ELF-1 (cell line): ENCODE measurements at places on chromosomes 5 and 9.

DNA sequence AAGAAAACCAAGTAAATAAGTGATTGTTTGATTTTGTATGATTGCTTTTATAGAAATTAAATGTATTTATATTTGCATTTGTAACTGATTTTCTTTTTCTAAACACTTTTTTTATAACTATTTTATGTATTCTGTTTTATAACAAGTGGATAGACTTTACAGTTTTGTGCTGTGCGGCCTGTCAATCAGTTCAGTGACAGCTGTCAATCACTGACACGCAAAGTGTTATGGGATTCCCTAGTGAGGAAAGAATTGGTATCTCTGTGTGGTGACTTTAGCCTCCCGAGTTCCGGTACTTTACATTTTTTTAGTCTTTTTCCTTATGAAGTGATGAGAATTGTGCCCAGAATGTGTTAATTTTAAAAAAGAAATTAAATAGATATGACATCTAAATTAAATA is 16.3 kb downstream of the GPR151 start:
- DNase-seq: no peak

DNA sequence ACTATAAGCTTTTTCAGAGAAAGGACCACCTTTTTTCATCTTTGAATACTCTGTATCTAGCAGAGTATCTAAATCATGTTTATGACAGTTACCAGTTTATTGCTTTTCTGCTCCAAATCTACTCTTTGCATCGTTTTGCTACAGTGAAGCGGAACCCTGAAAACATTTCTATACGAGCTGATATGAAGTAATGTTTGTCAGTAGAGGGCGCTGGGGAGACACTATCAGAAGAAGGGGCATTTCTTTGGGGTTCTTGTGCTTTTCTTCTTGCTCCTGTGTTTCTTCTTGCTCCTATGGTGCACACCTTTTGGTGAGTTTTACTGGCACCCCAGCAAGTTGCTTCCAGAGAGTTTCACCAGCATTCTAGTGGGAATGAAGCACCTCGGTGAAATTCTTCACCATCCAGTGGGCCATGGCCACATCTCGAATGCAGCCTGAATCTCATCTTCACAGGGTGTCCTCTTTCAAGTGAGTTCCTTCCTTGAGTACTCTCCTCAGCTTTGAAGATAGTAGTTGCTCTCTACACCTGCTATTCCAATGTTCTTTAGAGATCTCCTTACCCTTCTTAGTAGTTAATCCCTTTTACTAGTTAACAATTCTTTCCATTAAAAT is 98.4 kb downstream of the FGF1 start:
- no peak for DNase-seq

- DNase-seq: peak; percentile 22
Measured at GRCh38 chr5:150114102-150114641, 27.8 kb upstream of the CSF1R start.

DNA sequence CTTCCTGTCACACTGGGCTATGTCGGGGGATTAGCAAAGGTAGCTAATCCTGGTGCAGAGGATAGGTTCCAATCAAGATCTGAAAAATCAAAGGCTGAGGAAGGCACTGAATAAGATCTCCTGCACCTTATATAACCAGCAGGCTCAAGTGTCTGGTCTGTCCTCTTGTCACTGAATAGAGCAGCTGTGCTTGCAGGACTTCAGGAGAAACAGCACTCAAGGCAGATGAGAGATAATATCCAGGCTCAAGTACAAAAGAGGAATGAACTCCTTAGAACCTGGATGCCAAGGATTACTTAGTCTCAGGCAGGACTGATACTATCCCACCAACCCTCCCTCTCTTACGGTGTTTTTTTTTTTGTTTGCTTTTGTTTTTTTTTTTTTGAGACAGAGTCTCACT is 108.8 kb upstream of the LRRTM2 start:
- no peak for DNase-seq

- DNase-seq: no peak
Measured at GRCh38 chr9:35294556-35294955, 132.7 kb downstream of the UNC13B start.

DNA sequence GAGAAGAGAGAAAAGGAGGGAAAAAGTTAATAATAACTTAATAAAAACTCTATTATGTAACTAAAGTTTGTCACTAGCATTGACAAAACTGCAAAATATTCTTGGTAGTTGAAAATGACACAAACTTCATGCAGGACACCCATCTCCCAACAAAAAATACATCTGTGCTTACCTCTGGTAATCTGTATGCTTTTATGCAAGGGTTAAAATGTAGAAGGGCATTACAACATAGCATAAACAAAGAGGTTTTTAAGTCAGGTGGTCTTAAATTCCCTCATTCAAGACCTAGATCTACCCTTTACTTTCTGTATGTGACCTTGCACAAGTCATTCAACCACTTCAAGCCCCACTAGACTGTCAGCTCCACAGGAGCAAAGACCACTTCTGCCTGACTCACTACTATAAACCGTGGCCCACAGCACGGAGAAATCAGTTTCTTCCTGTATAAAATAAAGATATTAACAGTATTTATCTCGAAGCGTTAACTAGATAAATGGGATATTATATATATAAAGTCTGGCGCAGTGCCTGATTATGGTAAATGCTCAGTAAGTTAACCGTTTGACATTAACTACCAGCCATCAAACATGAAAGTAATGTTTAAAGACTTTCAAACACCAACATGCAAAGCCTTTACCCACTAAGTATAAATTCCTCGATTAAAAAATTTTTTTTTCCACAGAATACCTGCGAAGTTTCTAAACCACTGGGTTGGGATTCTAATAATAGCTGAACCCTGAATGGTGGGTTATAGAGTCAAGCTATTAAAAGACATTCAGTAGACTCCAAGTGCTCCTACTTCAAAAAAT is 2.0 kb downstream of the FBXL17 start:
- no peak for DNase-seq

- DNase-seq: no peak
Measured at GRCh38 chr9:20357037-20357432, 265.3 kb downstream of the MLLT3 start.

- DNase-seq: no peak
Measured at GRCh38 chr9:78905986-78906755, 609.2 kb downstream of the PSAT1 start.

DNA sequence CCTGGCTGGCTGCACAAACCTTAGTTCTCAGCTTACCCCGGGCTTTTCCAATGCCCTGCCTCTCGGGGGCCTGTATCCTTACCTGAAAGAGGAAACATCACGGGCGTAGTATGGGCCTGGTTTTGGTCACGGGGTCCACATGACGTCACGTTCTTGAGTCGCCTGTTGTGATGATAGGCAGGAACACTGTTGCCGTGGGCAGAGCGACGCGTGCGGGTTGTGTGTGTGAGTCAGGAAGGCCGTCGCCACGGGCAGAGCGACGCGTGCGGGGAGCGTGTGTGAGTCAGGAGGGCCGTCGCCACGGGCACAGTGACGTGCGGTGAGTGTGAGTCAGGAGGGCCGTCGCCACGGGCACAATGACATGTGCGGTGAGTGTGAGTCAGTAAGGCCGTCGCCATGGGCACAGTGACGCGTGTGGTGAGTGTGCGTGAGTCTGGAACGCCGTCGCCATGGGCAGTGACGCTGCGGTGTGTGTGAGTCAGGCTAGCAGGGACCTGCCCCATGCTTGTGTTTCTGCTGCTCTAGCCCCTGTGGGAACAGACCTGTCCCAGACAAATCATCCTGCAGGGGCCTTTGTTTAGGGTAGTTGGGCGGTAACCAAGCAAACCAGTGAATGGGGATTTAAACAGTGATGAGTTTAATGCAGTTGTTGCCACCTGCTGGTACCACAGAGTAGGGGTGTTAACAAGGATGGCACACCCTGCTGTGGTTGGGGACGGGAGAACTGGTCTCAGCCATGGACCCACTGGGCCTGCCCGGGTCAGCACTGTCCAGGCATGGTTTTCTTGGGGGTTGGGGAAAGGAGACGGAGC is 19.8 kb downstream of the TRIP13 start:
- DNase-seq: peak; percentile 48

DNA sequence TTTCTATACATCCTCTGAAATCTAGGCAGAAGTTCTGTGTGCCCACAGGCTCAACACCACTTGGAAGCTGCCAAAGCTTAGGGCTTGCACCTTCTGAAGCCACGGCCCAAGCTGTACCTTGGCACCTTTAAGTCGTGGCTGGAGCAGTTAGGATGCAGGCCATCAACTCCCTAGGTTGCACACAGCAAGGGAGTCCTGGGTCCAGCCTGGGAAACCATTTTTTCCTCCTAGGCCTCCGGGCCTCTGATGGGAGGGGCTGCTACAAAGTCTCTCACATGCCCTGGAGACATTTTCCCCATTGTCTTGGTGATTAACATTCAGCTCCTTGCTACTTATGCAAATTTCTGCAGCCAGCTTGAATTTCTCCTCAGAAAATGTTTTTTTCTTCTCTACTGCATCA is 15.5 kb upstream of the PLK2 start:
- DNase-seq: no peak

- no peak for DNase-seq
Measured at GRCh38 chr5:6495433-6496206, 47.0 kb downstream of the UBE2QL1 start.

GRCh38 chr5:62460578-62460983 is 48.0 kb downstream of the IPO11 start:
- peak; percentile 14 for DNase-seq

DNA sequence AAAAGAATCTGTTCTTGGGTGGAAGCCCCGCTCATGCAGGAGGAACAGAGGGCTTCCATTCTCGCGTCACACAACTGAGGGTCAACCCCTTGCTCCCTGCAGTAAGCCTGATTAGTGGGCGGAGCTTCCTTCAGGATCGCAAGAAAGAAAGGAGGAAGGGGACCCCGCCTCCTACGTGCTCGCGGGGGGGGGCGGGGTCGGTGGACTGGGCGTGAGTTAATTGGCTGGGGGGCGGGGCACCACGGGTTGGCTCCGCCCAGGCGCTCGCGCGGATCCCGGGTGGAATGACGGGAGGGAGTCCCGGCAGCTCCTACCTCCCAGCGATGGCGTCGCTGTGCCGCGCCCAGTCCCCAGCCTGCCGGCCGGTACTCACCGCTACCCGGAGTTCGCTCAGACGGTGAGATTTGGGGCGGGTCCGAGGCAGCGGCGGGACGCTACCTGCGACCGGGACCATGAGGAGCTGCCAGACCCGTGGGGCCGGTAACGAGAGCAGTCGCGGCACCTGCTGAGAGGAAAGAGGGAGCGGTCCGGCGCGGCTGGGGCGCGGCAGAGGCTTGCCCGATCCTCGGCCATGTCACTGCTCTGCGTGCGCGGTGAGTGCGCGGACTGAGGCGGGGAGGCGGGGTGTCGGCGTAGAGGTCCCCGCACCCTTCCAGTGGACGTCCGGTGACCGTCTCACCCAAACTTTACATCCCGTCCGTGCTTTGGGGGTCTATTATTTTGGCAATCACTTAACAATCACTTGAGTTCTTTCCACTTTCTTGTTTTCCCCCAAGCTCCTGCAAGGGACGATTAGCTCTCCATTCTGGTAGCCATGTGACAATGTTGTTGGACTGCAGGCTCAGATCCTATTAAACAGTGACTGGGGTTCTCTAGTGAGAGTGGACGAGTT is at the start of gene UNC13B:
UNC13B (plus strand) TSS at position 297 of the 892 bp plus-strand sequence; CDS start at position 572, 275 bp downstream.
- peak; percentile 94 for DNase-seq

- DNase-seq: no peak
Measured at GRCh38 chr9:76690973-76691370, 73.3 kb upstream of the PCA3 start.

- no peak for DNase-seq
Measured at GRCh38 chr5:126359884-126360283, 63.3 kb upstream of the GRAMD2B start.

GRCh38 chr5:180723936-180724335 is 15.9 kb downstream of the OR2Y1 start:
- DNase-seq: no peak

DNA sequence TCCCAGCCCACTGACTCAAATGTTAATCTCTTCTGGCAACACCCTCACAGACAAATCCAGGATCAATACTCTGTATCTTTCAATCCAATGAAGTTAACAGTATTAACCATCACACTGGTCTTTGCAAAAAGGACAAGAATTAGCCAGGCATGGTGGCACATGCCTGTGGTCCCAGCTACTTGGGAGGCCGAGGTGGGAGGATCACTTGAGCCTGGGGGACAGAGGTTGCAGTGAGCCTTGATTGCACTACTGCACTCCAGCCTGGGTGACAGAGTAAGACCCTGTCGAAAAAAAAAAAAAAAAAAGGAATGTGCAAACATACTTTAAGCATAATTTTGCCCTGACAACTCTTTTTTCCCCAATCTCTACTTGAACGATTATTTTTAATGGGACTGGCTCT is 57.9 kb upstream of the ERBIN start:
- DNase-seq: no peak

- no peak for DNase-seq
Measured at GRCh38 chr9:99433095-99433494, 211.0 kb downstream of the SEC61B start.

- no peak for DNase-seq
Measured at GRCh38 chr9:111783857-111784256, 10.9 kb downstream of the SHOC1 start.

- no peak for DNase-seq
Measured at GRCh38 chr9:99114049-99114440, 9.1 kb downstream of the TGFBR1 start.

DNA sequence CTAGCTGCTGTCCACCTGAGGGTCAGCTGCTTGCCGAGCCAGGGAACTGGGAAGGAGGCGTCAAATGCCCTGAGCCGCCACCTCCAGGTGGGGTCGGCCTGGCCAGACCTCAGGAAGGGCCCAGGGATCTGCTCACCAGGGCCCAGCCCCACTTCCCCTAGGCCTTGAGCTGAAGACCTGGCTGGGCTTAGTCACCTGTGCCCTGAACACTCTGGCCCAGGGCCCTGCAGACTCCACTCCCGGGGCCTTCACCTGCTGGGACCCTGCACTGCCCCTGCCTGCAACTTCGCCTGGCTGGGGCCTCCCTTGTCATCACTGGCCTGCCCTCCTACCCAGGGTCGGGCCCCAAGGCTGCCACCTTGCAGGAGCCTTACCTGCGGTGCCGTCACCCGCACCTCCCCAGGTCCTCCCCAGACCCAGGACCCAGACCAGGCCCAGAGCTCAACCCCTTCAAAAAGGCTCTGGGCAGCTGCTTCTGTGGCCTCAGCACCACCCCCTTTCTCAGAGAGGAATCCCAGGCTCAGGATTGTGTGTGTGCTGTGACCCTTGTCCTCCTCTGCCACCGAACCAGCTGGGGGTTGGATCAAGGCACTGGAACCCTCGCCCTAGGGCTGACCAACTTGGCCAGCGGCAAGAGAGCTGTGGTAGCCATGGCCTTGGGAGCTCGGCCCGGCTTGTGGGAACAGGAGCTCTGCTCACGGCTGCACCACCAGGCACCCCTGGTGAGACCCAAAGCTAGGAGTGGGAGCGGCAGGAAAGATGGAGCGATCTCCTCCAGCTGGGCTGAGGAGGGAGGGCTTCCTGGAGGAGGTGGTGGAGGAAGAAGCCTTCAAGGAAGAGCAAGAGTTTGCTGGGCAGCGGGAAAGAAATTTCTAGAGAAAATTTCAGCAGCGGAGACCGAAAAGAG is 1.2 kb upstream of the NELFB start:
- DNase-seq: no peak

GRCh38 chr5:168607946-168608345 is 28.8 kb upstream of the PANK3 start:
- DNase-seq: no peak

- no peak for DNase-seq
Measured at GRCh38 chr5:68725905-68726683, 367.7 kb upstream of the SLC30A5 start.

GRCh38 chr5:14250748-14251701 is 107.9 kb downstream of the TRIO start:
- DNase-seq: no peak

GRCh38 chr5:81187885-81188284 is 45.2 kb upstream of the CKMT2 start:
- DNase-seq: no peak

GRCh38 chr9:87324613-87325194 is 173.0 kb upstream of the DAPK1 start:
- DNase-seq: no peak
